Cardiac muscle cell (in vitro differentiated cells and primary cell): ENCODE measurements at places on chromosomes 16 and 17.

DNA sequence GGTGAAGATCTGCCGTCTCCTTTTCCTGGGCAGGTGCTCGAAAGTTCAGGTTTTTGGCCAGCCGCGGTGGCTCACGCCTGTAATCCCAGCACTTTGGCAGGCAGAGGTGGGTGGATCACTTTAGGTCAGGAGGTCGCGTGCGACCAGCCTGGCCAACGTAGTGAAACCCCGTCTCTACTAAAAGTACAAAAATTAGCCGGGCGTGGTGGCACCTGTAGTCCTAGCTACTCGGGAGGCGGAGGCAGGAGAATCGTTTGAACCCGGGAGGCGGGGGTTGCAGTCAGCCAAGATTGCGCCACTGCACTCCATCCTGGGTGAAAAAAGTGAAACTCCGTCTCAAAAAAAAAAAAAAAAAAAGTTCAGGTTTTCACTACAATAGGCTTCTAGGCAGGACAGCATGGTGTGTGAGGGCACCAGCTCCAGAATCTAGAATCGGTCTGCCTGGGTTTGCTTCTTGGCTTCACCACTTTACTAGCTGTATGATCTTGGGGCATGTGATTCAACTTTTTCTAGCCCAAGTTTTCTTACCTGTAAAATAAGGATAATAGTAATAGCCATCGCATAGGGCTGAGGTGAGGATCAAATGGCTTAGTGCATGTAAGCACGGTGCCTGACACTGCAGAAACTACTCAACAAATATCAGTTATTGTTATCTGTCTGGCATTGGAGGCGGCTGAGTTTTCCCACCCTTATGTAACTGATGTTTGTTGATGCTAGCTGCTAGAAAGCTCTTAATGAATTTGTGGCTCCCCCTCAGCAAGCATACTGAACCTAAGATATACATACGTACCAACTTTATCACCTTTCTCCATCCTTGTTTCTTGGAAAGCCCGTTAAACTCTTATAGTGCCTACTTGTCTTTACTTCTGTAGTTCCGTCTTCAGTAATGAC lies 1.3 kb downstream of the PSMD12 start:
- no peak for DNase-seq

DNA sequence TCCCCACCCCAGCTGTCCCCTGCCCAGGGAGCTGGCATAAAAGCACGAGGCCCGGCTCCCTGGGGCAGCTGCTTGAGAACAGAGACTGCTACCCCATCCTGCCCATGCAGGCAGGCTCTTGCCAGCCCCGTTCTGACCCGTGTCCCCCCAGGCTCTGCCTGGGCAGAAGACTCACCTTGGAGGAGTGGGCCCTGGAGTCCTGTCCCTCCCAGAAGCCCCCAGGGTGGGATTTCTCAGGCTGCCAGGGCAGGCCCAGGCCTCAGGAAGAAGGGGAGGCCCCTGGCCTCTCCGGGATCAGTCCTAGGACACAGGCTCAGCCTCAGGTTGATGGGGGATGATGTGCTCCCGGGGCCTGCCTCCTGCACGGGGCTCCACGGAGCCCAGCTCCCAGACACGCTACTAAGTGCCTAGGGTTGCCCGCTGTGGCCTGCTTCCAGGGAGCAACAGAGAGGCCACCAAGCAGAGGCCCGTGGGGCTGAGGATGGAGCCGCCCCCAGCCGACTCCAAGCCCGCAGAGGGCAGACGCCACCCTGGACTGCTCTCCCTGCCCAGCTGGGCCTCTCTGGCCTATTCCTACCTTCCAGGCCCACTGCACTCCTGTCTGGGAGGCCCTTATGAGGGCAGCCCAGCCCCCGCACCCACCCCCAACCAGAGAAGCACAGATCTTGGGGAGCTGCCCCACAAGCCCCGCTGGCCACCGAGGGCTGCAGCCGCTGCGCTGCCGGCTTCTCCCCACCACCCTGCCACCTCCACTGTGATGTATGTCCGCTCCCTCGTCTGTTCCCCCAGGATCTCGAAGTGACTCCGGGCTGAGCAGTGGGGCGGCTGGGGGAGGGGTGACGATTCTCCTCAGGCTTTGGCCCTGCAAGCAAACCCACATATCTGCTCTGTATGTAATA lies 1.7 kb downstream of the NME3 start:
- DNase-seq = no peak

GRCh38 chr17:21029036-21029435 lies 13.8 kb downstream of the USP22 start:
- peak; percentile 76 for DNase-seq

DNA sequence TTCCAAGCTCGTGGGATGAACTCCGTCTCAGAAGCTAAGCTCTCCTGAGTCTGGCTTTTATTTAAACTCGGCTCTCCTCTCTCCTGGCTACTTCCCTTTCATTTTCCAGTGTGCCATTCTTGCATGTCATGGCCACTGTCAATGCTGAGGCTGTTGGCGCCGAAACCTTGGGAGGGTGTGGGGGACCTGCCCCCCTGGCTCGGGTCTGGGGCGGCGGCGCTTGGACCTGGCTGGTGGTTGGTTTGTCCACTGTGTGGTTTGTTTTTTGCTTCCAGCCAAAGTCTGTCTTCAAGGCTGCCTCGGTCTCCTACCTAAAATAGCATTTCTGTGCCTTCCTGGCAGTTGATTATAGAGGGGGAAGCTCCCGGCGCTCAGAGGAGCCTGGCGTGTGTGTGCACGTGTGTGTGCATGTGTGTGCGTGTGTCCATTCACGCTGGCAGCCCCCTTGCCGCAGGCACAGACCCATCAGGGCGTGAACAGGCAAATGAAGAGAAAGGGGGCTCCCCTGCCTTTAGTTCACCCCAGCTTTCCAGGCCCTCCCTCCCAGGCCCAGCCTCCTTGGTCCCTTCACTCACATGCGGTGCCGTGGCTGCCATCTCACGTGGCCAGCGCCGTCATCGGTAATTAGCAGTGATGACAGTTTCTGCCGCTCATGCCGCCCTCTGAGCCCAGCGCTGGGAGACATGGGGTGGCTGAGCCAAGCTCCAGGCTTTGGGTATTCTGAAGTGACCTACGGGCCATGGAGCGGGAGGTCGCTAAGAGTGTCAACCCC lies 179.9 kb downstream of the SEC14L1 start:
- peak; percentile 42 for DNase-seq

GRCh38 chr16:1846416-1846815 lies 19.4 kb downstream of the FAHD1 start:
- DNase-seq = no peak

- no peak for DNase-seq
Measured at GRCh38 chr17:43584666-43585102, 38.5 kb upstream of the ETV4 start.

DNA sequence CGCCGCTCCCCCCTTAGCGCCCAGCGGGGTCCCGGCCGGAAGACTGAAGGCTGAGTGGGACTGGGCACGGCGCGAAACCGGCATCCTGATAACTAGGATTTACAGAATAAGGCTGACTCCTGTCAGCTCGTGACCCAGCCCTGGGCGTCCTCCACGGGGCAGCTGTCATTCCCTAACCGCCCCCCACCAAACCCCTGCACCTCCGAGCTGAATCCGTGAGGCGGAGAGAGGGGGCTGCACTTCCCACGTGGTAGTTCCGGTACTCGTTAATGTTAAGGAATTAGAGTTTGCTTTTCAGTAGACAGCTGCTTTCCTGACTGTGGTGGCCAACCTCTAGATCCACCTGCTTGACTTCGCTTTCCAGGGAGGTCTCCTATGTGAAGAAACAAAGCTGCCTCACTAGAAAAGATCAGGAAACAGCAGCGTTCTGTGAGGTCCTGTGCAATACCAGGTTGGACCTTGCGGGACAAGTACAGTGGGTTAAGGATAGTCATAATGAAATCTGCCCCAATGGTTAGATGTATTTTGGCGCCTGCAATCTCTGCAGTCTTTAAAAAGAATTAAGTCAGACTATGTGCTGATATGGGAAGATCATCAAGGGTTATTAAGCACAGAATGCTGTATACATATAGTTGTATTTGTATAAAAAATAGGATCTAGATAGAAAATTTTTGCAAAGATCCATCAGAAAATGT lies 1.1 kb upstream of the WBP2 start:
- DNase-seq = no peak
